ENCODE measurements at places on chromosomes 11 and 22.

GRCh38 chr11:11480971-11481370 is 127.9 kb upstream of the CSNK2A3 start:
- no peak for DNase-seq

- DNase-seq, result no peak
Measured at GRCh38 chr11:67492801-67493547, 10.1 kb downstream of the AIP start.

DNA sequence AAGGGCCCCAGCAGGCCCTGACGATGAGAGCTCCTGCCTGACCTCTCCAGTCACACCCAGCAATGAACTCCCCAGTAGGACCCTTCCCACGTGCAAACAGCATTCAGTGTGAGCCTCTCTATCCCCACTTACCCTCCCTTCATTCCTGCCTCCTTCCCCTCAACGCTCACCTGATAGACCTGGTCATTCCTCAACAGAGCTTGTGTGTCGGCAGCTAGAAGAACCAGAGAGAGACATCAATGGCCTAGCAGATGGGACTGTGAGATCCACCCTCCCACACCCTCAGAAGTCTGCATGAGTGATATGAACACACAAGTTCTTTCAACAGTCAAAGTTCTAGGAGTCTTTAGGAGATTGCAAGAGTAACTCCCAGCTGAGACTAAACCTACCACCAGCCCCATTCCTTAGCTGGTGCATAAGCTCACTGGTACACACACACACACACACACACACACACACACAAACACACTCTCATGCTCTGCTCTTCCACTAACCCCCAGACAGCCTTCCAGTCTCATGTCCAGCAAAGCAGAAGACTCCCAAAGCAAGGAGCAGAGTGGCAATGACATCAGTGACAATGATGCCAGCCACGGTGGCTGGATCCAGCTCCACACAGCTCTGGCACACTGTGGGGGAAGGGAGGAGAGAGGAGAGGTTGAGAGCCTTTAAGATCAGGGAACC is 3.1 kb downstream of the CD3D start:
- no peak for DNase-seq

DNA sequence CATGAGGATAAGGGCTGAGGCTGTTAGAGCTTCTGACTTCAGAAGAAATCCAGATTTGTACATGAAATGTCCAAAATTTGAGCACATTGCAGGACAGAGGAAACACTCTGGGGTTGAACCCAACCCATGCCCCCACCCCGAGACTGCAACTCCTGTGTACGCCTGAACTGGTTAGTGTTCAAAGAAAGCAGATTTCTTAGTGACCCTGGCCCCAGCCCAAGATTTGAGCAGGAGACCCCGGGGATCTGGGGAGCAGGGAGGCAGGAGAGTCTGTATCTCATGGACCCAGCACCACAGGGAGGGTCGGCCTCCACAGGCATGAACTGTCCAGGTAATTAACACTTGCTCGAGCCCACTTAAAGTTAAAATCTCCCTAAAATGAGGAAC is 69.3 kb upstream of the WNT7B start:
- DNase-seq, result no peak

DNA sequence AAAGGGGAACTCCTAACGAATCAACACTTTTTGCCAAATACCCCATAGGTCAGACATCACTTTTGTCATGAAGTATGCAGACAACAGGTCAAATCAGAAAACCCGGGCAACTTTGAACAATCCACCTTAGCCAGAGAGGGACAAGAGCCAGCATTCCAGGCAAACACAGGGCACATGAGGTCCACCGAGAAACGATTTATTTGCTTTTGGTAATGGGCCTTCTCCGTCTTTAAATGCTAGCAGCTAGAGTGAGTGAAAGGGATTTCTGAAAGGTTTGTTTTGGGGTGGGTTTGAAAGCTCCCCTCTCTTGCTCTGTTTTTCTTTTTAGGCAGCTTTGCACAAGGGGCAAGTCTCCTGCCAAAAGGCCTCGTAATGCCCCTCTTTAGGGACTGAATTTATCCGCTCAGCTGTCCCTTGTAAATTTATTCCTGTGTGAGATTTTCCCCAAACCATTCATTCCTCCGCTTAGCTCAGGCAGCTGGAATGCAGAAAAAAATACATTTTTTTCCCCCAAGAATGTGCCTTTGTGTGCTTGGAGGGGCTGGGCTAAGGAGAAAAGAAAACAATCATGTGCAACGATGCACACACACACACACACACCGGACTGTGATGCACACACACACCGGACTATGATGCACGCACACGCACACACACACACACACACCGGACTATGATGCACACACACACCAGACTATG is 196.9 kb downstream of the SNX19 start:
- no peak for DNase-seq

DNA sequence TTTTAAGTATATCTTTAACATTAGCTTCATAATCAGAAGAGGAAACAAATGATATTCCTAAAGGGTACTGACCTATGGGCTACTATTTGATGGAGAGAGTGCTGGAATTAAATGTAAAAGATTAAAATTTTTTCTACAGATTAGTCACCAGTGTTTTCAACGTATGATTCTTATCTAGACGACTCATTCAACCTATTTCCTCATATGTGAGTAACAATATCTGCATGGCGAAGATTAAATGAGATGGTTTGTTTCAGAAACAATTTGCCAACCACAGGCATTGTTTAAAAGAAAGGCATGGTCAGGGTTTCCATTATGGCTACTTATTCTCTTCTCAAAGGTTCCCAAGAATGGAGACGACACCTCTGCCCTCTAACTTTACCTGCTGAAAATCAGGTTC is 20.4 kb downstream of the OR56B4 start:
- no peak for DNase-seq

DNA sequence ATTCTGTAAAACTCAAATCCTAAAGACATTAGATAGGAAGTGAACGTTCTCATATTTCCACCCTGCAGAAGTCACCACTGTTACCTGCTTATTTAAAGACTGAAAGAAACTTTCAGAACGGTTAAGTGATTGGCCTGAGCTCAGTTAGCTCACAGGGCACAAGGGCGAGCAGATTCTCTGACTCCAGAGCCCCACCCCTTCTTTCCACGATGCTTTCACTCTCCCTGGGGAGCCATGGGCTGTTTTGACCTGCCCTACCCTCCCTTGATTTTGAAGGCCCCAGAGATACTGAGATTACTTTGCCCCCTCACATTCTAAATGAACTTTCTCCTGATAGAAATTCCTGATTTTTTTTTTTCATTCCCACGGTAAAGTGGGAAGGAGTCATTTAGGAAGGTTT is 33.9 kb downstream of the ARHGAP1 start:
- no peak for DNase-seq

- DNase-seq, result no peak
Measured at GRCh38 chr11:69436041-69436982, 45.2 kb upstream of the LINC01488 start.

GRCh38 chr11:62352355-62353336 is 15.4 kb downstream of the ASRGL1 start:
- DNase-seq, result no peak

DNA sequence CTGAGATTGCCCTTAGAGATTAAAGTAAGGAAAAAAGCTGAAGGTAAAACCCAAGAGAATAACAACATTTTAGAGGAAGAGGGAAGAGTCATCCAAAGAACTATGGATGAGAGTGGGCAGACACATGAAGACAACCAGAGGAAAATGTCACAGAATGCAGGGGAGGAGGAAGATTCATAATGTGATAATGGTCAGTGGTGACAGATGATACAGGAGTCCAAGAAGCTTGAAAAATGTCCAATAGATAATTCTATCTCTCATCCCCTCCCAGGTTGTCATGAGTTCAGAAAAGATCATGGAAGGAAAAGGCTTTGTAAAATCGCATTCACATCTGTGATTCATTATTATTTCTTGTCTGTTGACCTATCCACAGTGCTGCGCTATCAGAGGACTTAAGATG is 282.3 kb upstream of the CCDC90B start:
- DNase-seq, result no peak

GRCh38 chr11:64762277-64762673 is 2.5 kb upstream of the PYGM start:
- DNase-seq, result no peak

GRCh38 chr22:38497869-38498268 is 8.2 kb downstream of the DDX17 start:
- DNase-seq, result no peak

DNA sequence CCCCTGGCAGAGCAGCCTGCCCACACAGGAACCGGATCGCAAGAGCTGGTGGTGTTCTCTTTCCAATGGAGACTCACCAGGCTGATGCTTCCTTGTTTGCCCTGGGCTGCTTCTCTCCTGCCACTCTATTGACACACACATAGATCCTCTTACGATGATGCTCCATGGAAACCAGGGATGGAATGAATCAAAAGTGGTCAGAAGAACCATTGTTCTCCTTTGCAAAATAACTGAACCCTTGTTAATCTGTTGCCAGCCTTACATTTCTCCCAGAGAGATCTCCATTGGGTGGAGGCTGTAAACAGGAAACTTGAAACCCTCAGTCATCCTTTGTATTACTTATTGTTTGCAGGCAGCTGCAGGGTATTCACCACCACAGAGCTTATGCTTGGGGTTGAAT is 24.6 kb upstream of the LDLRAD3 start:
- no peak for DNase-seq

- no peak for DNase-seq
Measured at GRCh38 chr11:18578975-18579598, 9.4 kb downstream of the UEVLD start.

GRCh38 chr11:37946155-37946766 is 1348.2 kb upstream of the RAG2 start:
- DNase-seq, result peak; percentile 4

DNA sequence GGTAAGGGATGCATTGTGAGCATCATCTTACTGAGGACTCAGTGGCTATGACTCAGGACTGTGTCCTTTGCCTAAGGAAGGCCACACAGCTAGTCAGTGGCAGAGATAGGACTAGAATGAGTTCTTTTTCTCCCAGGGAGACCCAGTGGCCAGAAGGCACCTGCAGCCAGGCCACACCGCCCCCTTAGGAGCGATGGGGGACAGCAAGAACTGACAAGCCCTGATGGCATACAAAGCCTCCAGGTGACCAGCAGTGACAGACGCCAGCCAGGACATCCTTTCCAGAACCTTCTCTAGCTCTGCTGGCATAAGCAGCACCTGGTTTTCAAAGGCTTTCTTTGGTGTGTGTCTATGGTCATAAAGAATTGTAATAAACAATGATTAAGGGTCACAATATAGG is 240.1 kb downstream of the ST3GAL4 start:
- no peak for DNase-seq

GRCh38 chr11:57425565-57426438 is 1.1 kb downstream of the SLC43A3 start:
- DNase-seq, result no peak

- no peak for DNase-seq
Measured at GRCh38 chr11:15883455-15883920, 472.9 kb downstream of the SOX6 start.

GRCh38 chr11:120182790-120183491 is 27.9 kb upstream of the OAF start:
- DNase-seq, result no peak

- DNase-seq, result no peak
Measured at GRCh38 chr22:50173311-50173982, 2.9 kb downstream of the PANX2 start.

Measured in NCI-H1694 (cell line).